ENCODE measurements at places on chromosomes 5 and 9.
A peak's percentile ranks its signal among the peaks of the same experiment; 100 is the strongest.

DNA sequence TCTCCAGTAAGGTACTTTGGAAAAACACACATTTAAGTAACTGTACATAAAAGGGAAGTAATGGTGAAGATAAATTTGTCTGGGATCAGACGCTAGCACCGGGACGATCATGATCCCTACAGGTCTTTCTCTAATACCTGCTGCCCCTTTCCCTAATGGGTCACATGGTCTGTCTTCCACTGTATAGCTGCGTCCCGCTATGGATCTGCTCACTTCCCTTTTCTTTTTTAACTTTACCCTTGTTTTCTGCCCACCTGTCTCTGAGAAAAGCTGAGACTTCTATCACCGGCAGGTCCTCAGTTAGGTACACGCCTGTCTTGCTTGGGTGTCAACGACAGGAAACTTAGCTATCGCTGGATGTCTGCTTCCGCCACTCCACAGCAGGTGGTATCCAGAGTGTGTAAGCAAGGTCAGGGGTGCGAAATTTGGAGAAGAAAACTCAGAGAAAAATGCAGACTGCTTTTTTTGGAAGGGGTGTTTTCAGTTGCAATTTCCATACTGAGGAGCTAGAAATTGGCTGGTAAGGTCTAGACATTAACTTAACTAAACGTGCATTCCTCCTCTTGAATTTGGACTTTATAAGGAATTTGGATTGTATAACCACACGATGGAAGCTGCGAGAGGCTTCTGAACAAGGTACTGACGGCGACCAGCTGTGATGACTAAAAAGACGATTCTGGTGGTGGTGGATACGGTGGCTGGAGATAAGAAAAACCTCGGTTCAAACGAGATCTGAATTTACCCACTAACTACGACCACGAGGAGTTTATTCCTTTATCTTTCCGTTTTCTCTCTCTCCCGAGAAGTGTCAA lies 1.1 kb upstream of the ICE1 start:
- no peak for DNase-seq

DNA sequence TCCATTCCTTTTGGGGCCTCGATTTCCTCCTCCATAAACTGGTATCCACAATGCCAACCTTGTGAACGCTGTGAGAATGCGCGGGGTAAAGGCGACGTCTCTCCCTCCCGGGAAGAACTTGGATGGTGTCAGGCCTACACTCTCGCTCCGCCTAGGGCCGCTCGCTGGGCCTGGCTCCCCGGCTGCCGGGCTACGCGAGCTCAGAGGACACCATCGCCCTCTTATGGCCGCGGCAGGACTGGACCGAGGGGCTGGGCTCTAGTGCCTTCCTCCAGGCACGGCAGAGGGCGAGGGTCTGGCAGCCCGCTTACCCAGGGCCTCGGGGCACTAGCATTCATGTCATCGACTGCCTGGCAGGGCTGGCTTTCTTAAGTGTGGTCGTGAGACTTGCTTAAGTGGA lies 1.3 kb upstream of the EXOSC2 start:
- no peak for DNase-seq

DNA sequence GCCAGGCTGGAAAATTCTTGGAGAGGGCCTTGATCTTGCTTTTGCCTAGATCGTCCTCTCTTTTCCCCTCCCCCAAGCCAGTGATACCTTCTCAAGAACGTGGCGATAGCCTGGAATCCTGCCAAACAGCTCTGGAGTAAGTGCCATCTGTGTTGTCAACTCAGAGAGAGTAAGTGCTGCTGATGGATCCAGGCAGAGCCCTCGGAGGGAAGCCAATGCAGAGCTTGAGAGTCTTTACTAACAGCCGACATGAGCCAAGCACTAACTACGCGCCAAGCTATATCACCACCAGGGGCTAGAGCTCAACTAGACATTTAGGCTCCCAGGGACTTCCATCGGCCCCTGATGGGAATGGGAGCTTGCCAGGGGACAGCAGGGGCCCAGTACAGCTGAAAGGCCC lies 17.6 kb downstream of the RAPGEF1 start:
- no peak for DNase-seq

GRCh38 chr5:54243483-54244080 lies 66.8 kb downstream of the ARL15 start:
- DNase-seq: peak; percentile 68

GRCh38 chr9:105332471-105332870 lies 88.0 kb downstream of the SLC44A1 start:
- peak; percentile 43 for DNase-seq

- no peak for DNase-seq
Observed at GRCh38 chr5:147733075-147733474, 49.5 kb downstream of the JAKMIP2 start.

- DNase-seq: no peak
Observed at GRCh38 chr9:78541868-78542443, 245.0 kb downstream of the PSAT1 start.

GRCh38 chr5:112142769-112143270 lies 276.3 kb downstream of the EPB41L4A start:
- peak; percentile 12 for DNase-seq

DNA sequence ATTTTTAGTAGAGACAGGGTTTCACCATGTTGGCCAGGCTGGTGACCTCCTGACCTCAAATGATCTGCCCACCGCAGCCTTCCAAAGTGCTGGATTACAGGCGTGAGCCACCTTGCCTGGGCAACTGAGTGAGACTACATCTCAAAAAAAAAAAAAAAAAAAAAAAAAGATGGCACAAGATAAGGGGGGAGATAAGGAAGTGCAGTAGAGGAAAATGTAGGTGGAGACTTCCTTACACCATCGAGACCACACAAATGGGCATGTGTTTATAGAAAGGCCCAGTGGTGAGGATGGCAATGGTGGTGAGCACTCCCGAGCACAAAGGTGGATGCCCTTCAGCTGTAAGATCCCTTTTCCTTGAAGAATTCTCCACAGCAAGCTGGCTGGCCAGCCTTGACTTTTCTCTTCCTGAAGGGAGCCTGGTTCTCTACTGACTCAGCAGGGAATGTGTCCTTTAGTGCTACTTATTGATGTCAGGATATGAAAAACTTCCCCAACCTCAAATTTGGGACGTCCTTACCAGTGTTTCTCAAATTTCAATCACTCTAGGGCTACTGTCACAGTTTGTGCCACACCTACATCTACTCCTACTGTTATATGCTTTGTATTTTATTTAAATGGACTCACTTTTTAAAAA lies 28.2 kb downstream of the ERGIC1 start:
- no peak for DNase-seq

DNA sequence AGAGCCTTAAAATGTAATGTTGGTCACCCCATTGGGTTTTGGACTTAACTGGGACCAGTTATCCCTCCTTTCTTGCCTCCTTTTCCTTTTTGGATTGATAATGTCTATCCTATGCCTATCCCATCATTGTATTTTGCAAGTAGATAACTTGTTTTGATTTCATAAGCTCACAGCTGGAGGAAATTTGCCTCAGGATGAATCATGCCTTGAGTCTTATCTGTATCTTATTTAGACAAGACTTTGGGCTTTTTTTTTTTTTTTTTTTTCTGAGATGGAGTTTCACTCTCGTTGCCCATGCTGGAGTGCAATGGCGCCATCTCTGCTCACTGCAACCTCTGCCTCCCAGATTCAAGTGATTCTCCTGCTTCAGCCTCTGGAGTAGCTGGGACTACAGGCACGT lies 443.3 kb downstream of the DNAH5 start:
- no peak for DNase-seq

DNA sequence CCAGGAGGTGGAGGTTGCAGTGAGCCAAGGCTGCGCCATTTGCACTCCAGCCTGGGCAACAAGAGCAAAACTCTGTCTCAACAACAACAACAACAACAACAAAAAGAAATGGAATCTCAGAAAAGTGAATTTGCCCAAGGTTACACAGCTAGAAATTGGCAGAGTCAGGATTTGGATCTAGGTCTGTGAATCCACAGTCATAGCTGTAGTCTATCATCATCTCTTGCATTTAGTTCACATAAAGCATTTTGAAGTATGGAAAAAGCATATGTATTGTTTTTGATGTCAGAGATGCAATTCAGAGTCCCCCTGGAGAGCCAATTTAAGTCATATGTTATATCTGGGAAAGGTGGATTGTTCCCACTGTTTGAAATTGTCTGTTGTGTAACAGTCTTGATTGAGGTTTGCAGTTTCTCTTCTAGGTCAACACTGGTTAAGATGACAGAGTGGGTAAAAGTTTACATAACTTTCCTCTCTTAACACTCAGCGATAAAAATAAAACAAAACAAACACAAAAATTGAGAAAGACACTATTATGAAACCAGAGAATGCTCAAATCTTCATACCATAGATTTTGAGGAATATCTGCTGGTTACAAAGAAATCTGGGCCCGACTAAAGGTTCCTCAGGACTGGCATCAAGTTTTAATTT lies 21.5 kb upstream of the GPR21 start:
- no peak for DNase-seq

GRCh38 chr9:92980085-92980745 lies 32.9 kb downstream of the FGD3 start:
- DNase-seq: no peak

- DNase-seq: no peak
Observed at GRCh38 chr9:90838098-90838497, 36.5 kb downstream of the SYK start.

DNA sequence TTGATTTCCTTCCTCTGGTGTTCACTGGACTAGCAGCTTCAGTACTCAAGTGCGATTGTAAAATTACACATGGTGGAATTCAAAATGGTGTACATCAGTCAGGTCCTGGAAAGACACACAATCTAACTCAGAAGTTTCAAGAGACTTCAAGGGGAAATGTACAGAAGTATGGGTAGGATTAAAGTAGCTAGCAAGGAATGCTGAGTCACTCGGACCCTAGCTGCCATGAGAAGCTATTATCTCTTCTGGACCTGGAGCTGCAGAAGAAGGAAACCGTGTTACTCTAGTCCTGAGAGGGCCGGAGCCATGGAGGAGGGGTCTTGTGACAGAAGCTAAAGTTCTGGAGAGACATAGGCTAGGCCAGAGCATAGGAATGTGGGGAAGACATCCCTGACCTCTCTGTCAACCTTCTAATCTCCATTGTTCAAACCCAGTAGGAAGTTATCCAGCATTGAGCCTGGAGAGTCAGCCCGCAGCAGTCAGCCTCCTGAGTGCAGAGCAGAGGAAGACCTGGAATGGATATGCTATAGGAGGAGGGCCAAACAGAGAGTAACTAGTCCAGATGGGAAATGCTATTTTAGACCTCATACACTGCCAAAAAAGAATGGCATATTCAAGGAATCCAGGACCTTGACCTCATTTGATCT lies 84.3 kb downstream of the GHR start:
- DNase-seq: no peak

DNA sequence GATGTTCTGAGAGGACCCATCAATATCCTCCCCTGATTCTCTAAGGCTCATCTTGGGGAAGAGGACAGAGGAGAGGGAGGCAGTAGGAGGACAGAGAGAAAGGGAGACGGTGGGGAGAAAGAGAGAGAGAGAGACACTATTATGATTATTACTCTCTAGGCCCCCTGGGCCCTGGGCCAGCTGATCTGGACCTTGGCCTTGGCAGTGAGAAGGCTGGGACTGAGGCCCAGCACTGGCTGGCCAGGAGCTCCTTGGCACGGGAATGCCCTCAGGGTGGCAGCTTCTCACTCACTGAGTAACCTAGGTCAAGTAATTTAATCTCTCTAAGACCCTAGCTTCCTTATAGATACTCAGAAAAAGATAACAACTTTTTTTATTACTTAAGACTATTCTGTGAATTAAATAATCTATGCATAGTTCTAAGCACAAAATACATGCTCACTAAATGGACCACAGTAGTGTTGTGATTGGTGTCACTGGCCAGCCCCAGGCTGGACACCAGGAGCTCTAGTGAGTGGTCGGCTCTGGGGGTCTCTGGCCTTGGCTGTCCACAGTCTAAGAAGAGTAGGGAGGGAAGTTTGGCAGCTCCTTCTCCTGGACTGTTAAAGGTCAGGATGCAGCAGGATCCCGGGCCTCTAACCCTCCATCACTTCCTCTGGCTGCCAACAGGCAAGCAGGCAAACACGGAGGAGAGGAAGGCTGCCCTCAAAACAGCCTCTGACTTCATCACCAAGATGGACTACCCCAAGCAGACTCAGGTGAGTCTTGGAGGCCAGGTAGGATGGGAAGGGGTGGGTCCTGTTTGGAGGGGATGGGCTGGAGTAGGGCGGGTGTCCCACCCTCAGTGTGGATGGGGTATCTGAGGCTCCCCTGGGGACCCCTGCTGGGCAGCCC lies 50.0 kb downstream of the GSN start:
- DNase-seq: no peak

DNA sequence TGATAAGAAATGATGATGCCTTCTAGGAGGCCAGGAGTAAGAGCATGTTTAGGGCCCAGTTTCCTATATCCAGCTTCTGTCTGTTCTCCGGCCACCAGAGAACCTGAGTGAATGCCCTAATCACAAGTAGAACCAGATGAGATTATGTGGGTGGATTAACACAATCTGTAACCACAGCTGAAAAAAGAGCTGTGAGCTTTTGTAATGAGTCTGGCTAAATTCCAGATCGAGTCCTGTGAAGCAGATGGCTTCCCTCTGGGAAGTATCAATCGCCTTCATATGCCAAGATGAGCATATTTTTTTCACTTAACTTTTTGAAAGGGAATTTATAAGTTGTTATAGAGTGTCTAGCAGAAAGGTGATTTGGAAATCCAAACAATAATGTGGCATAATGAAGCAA lies 99.8 kb downstream of the NNT start:
- DNase-seq: peak; percentile 62

GRCh38 chr5:137598399-137598798 lies 99.3 kb upstream of the SPOCK1 start:
- DNase-seq: no peak

GRCh38 chr5:123444016-123444415 lies 20.8 kb upstream of the CEP120 start:
- no peak for DNase-seq
